ENCODE measurements at places on chromosomes 3 and 15. TPM values are rescaled to one million over a fixed set of nuclear protein-coding genes. Genes with fewer than 3 reads are reported as not detected.

- no peak for DNase-seq
These were observed 144.9 kb upstream of the MRPS22 start for GRCh38 chr3:139198929-139199328.

DNA sequence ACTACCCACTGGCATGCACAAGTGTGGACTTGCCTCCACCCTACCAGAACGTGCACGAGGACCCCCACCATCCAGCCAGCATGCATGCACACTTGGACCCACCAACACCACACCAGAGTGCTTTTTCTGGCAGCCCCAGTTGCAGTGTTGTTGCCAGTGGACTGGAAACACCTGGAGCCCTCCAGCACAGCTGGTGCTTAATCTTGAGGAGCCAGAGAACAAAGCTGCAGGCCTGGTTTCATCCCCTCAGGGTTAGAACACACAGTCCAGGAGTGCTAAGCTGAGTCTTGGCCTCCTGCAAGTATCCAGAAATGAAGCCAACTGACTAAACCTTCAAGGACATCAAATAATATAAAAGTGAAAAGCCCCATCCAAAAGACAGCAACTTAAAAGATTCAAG lies 888.0 kb downstream of the NTRK3 start:
- no peak for DNase-seq

The CHRM5 gene
- total RNA-seq: not detected

GRCh38 chr3:17469520-17469919 lies 272.9 kb downstream of the TBC1D5 start:
- DNase-seq: no peak

All from left ventricle myocardium superior (tissue), 1 donor.